ENCODE measurements at places on chromosomes 7 and 10.

- no peak for DNase-seq
These were observed 248.8 kb downstream of the ANKRD7 start for GRCh38 chr7:118473271-118473670.

- no peak for DNase-seq
These were observed 287.9 kb upstream of the PODXL start for GRCh38 chr7:131844369-131844768.

DNA sequence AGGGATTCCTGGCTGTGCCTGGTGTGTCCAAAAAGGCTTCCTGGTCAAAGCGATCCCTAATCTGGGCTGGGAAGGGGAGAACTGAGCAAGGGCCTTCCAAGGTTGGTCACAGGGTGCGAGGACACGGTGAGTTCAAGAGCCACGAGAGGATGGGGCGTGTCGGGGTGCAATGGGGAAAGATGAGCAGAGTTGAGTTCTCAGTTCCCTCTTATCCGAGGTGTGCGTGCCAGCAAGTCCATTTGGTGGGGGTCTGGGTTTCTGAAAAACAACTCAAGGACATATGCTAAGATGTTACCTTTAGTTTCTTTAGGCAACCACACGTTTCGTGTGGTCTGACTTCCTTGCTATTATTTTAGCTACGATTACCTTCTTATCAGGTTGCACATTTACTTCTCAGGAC, 1.3 kb downstream of the ZNF775 start:
- peak; percentile 77 for DNase-seq

GRCh38 chr7:100568896-100569844, 4.5 kb downstream of the SAP25 start:
- DNase-seq = peak; percentile 75

DNA sequence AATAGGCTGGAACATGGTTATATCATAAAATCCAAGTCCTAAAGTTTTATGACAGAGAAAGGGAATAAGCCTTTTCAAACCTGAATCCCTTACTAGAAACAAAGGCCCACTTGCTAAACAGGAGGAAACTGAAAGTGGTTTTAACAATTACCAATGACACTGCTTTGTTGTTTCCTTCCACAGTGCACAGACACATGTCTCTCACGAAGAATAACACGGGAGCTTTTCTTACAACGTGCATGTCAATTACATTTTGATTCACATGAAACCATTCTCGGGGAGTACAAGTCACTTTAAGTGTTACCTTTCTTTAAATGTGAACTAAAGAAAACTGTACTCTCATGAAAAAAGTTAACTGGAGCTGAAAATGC, 1.4 kb downstream of the MRPS33 start:
- no peak for DNase-seq

GRCh38 chr7:37062560-37062859, 338.2 kb upstream of the AOAH start:
- no peak for DNase-seq

DNA sequence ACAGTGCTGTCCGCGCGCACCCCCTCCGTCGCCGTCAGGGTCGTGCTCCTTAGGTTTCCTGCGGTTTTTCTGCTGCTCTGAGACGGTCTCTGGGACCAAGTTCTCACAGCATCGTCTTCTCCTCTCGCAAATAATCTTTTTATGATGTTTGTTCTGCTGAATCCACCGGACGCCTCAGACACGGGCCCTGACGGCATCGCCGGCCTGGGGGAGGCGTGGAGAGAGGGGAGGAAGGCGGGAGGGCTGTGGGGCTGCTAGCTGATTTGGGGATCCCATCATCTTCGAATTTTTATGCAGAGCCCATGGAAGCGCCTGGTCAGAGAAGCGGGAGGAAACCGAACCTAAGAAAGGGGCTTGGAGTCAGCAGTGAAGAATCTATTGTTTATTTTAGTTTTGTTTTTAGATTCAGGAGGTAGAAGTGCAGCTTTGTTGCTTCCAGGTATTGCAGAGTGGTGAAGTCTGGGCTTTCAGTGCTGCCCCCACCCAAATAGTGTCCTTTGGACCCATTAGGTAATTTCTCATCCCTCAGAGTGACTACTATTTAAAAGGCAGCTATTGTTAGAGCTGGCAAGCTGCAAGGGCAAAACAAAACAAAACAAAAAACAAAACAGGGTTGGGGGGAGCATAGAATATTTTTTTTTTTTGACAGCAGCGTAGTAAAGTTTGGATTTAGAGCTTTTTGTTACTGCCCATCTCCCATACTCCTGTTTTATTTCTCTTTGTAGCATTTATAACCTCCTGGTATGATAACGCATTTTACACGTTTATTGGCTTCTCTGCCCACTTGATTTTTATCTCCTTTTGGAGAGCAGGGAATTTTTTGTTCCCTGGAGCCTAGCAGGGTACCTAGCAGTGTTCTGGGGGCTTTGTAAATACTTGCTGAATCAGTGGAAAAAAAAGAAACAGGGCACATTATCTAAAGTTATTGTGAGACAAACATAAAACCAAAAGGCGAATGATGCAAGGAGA, 92.6 kb downstream of the SPAG6 start:
- DNase-seq = peak; percentile 54

GRCh38 chr10:124743191-124744101, 732 bp downstream of the FAM53B start:
- DNase-seq = peak; percentile 62

DNA sequence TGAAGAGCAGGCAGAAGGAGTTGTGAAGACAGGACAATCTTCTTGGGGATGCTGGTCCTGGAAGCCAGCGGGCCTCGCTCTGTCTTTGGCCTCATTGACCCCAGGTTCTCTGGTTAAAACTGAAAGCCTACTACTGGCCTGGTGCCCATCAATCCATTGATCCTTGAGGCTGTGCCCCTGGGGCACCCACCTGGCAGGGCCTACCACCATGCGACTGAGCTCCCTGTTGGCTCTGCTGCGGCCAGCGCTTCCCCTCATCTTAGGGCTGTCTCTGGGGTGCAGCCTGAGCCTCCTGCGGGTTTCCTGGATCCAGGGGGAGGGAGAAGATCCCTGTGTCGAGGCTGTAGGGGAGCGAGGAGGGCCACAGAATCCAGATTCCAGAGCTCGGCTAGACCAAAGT, 1.5 kb downstream of the CHPF2 start:
- peak; percentile 10 for DNase-seq

- no peak for DNase-seq
These were observed 53.0 kb upstream of the AGR3 start for GRCh38 chr7:16934722-16935340.

DNA sequence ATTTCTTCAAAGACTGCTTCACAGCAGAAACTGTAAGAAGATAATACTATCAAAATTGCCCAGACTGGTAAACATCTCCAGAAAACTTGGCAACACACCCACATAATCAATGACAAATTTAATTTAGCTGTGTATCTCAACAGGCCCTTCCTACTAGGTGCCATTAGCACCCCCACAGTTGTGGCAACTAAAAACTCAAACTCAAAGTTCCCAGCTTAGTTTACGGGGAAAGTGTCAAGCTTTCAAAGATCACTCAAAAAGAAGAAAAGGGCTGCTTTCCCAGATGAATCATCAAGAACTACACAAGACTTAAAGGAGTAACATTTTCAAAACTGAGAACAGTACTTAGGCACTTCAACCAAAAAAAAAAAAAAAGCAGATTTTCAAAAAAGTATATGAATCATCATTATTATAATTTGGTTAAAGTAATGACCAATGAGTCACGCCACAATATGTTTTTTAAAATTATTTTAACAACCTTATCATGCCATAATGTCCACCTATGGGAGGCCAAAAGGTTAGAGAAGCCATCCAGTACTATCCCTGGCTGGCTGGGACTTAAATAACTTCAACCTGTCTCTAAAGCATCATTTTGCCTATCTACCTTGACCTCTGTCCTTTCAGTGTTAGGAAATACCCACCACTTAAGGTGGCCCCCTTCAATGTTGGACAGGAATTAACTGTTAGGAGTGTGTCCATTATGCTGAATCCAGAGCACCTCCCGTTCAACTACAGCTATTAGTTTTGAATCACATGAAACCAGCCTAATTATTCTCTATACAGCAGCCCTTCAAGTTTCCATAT, 90.8 kb downstream of the ZFAND4 start:
- no peak for DNase-seq

- DNase-seq = no peak
These were observed 137.5 kb upstream of the LAMB4 start for GRCh38 chr7:108267615-108268014.

GRCh38 chr7:90173127-90173844, 19.0 kb downstream of the STEAP1 start:
- peak; percentile 23 for DNase-seq

- no peak for DNase-seq
These were observed 563 bp downstream of the STAM start for GRCh38 chr10:17644485-17644943.

DNA sequence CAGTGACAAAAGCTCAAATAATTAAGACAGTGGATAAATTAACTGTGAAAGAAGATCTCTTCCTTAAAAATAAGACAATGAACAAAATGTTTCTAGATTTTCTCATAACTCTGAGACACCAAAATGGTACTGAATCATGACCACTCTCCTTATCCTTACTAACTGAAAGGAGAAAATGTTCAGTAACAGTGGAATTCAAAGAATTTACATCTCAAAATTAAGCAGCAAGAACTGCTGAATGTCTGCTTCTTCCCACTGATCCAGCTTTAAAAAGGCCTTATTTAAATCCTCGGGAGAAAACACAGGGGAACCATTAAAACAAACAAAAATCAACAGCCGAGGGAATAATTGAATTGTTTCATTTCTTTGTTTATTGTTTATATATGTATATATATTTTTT, 27.3 kb upstream of the PLXDC2 start:
- no peak for DNase-seq
